ENCODE measurements at places on chromosomes 7 and 10.

DNA sequence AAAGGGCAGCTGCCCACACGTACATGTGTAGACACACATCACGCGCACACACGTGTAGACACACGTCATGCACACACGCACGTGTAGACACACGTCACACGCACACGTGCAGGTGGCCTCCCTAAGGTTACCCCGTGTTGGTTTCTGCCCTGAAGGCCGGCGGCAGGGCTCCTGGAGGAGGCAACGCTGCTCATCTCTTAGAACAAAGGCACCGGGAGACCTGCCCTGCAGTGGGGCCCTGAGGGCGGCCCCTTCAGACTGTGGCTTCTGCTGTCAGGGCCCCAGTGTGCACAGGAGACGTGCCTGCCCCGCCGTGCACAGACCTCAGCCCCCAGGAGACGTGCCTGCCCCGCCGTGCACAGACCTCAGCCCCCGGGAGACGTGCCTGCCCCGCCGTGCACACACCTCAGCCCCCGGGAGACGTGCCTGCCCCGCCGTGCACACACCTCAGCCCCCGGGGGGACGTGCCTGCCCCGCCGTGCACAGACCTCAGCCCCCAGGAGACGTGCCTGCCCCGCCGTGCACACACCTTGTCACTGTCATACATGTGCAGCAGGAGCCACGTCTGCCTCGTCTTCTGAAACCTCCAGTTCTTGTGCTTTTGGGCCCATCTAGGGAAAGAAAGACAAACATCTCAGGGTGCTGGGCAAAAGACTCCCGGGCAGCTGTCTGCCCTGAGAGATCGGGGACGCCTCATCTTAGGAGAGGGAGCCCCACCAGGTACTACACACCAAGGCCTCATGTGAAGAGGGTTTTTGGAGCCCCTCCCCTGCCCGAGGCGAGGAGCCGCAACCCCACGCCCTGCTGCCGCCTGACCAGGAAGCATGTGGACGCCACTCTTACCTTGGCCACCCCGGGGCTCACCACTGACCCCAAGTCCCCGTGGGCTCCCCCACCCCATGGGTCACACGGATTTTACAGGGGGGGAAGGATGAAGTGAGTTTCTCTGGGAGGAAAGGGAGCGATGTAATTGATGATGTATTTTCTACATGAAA is 17.3 kb downstream of the CYP2W1 start:
- DNase-seq, result no peak

- no peak for DNase-seq
Observed at GRCh38 chr10:21297603-21298383, 227.7 kb downstream of the SKIDA1 start.

DNA sequence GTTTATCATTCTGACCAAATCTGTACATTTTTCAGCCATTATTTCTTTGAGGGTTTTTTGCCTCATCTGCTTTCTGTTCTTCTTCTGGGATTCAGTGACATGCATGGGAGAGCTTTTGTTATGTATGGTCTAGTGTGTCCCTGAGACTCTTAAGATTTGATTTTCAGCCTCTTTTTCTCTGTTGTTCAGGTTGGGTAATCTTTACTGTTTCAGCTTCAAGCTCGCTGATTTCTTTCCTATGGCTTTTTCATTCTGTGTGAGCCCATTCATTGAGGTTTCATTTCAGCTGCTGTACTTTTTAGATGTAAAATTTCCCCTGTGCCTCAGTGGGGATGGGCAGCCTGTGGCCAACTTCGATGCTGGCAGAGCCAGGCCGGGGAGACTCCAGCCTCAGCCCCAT is 38.1 kb downstream of the FOXK1 start:
- no peak for DNase-seq

- DNase-seq, result no peak
Observed at GRCh38 chr10:3533296-3533695, 251.7 kb downstream of the KLF6 start.

DNA sequence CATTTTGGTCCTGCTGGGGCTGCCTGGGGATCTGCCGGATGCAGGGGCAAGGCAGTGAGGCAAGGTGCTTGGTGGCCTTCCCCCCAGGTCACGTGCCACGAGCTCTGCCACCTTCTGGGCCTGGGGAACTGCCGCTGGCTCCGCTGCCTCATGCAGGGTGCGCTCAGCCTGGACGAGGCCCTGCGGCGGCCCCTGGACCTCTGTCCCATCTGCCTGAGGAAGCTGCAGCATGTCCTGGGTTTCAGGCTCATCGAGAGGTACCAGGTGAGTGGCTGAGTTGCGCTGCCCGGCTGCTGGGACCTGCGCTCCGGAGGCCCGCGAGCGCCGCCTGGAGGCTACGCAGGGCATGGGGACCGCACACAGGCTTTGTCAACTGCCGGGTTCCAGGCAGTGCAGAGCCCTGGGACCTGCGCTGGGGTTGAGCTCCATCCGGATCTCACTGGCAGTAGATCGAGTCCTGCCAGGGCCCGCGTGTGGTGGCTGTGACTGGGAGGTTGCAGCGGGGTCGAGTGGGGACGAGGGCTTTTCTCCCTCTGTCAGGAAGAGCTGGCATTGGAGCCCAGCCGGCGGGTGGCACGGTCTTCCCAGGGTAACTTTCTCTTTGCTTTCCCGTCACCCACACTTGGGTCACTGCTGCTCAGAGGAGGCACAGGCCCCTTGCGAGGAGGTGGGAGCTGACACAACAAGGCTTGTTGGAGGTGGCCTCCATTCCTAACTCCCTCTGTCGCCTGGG is 21.7 kb downstream of the AMZ1 start:
- DNase-seq, result peak; percentile 72

DNA sequence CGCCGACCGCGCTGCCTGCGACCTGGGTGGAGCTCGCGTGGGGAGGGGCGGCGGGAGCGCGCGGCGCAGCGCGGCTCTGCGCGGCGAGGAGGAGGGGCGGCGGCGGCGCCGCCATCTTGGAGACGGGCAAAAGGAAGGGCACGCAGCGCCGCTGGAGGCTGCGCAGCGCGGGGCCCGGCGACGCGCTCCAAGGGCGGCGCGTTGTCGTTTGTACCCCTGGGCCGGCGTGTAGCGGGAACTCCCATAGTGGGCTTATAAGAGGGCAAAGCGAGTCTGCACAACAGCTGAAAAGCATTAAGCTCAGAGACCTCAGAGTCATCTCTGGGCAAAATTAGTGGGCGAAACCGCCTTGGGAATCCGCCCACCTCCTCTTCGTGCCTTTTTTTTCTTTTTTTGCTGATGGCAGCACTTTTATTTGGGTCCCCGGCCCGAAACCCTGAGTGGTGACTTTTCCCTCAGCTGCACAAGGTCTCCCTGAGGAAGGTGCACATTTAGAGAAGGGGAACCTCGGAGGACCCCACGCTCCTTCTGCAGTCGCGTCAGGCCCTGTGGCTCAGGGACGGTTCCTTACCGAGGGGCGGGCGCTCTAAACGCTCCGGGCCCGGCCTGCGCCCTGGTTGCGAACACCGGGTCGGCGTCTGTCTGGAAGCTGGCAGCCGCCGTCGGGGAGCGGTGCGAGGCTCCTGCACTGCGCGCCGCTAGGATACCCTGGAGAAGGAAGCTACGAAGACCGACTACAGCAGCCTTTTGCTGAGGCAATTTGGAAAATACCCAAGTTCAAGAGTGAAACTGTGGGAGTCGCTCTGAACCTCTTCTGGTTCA is 428 bp upstream of the MCMBP start:
- DNase-seq, result peak; percentile 82

Data from activated CD4-positive, alpha-beta T cell treated with anti-CD3 and anti-CD28 coated beads for 4 hours (primary cell).